Naive thymus-derived CD4-positive, alpha-beta T cell (primary cell): ENCODE measurements at places on chromosomes 4 and X.

GRCh38 chrX:34218063-34218462 lies 85.9 kb upstream of the FAM47A start:
- DNase-seq, result no peak

GRCh38 chrX:9286234-9286633 lies 178.6 kb upstream of the TBL1X start:
- DNase-seq, result no peak

DNA sequence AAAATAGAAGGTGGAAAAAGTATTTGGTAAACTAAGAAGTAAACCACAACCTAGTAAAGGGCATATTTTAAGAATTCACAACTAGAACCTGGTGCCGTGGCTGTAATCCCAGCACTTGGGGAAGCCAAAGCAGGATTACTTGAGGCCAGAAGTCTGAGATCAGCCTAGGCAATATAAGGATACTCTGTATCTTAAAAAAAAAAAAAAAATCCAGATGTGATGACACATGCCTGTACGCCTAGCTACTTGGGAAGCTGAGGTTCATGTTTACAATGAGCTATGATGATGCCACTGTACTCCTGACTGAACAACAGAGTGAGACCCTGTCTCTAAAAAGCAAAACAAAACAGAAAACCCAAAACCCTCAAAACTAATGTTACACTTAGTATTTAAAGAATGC lies 294.9 kb upstream of the ZCCHC13 start:
- no peak for DNase-seq

DNA sequence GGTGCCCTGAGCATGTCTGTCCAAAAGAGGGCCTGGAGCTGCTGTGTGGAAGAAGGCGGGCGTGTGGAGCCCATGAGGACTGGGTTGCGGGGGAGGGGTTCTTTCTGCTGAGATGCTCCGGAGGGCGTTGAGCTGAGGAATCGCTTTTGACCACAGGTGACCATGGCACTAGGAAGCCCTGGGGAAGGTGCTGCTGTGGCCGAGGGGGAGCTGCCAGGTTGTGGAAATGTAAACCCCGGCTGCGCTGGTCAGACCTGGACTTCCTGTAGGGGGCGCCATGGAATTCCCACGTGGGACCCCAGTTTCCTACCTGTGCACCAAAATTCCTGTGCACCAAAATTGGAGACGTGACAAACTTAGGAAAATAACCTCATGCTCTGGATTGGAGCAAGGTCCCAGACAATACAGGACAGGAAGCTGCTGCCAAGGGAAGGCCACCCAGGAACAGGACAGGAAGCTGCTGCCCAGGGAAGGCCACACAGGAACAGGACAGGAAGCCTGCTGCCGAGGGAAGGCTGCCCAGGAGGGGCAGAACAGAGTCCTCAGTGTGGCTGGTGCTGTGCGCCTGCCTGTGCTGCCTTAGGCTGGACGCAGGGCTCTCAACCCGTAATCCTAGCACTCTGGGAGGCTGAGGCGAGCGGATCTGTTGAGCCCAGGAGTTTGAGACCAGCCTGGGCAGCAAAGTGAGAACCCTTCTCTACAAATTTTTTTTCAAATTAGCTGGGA lies 28.4 kb upstream of the UVSSA start:
- no peak for DNase-seq

GRCh38 chr4:108181704-108182103 lies 13.0 kb upstream of the LEF1 start:
- no peak for DNase-seq

DNA sequence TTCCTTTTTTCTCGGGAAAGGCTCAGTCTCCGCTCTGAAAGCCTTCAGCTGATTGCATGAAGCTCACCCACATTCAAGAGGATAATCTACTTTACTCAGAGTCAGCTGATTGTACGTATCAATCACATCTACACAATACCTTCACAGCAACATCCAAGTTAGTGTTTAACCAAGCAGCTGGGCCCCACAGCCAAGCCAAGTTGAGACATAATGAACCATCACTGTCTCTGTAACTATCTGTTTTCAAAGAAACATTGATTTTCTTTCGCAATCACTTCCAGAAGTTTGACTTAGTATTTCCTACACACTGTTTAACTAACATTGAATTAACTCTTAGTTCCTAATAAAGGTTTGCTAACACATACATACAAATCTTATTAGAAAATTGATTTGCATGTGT lies 40.3 kb downstream of the RWDD4 start:
- DNase-seq, result no peak

DNA sequence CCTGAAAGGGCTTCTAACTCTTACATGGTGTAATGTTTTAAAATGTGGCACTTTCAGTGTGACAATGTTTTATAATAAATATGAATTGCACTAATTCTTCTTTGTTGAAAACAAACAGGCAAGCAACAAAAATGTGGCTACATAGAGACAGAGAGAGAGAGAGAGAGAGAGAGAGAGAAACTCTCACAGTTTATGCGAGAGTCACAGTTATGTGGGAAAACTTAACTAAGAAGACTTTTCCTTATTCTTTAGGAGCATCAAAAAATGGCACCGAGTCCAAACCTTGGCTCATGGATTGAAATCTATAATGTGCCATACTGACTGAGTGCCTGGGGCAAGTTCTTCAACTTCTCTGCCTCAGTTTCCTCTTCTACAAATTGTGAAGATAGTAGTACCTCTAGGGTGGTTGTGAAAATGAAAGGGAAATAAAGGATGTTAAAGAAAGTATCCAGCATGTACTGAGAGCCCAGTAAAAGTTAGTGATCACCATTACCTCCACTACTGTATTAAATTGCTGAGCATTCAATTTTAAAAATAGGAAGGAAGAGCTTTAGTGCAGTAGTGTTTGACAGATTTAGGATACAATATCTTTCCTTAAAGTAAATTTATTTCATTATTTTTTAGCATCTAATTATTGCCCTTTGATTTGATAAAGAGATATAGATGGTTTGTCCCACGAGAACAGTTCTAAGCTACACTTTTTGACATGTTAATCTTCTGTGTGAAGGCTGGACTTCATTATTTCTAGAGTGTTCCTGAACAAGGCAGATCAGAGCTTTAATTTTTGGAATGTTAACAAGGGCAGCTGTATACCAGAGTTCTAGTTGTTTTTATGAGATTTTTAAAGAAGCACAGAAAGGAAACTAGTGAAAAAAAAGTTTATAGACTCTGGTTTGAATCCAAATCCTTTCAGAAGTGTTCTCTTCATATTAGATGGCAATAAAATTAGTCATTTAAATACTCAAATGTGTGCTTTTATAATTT lies 187.5 kb upstream of the ANK2 start:
- DNase-seq, result no peak

DNA sequence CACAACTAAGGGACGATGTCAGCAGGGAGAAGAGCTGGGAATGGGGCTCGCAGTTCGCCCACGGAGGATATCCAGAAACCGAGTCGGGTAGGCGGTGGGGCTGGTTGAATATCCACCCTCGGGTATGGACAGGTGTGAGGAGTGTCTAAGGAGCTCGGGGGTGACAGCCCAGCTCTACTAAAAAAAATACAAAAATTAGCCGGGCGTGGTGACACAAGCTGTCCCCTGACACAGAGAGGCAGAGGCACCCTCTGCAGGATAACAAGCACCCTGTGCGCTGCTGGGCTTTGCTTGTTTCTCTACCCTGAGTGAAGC lies 12.2 kb upstream of the ASMTL start:
- DNase-seq, result no peak

DNA sequence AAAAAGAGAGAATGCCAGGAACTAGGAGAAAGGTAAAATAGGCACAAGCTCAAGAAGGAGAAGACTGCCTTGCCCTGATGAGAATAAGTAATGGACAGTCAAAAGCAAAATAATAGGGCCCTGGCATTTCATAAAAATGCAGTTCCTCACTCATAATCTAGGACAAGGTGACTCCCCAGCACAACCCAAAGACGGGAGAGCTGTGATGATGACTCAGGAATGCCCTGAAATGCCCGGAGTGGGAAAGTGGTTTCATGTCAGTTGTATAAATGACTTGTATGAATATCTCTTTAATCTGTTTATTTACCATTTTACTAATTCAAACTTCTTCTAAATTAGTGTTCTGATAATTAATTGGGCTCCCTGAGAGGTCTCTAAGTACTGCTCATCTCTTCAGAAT lies 28.8 kb upstream of the SETD7 start:
- DNase-seq, result no peak

DNA sequence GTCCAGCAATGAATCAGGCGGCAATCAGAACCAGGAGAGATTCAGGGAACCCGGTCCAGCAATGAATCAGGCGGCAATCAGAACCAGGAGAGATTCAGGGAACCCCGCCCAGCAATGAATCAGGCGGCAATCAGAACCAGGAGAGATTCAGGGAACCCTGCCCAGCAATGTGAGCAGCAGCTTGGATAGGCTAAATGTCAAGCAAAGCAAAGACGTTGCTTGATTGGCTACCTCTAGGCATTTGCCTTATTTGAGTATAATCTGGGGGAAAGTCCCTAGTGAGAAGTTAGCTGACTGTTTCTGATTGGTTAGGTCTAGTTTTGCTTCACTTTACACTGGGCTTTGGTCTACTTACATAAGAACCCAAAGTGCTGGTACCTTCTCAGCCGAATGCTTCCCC lies 1212.2 kb upstream of the TENM3 start:
- DNase-seq, result no peak

DNA sequence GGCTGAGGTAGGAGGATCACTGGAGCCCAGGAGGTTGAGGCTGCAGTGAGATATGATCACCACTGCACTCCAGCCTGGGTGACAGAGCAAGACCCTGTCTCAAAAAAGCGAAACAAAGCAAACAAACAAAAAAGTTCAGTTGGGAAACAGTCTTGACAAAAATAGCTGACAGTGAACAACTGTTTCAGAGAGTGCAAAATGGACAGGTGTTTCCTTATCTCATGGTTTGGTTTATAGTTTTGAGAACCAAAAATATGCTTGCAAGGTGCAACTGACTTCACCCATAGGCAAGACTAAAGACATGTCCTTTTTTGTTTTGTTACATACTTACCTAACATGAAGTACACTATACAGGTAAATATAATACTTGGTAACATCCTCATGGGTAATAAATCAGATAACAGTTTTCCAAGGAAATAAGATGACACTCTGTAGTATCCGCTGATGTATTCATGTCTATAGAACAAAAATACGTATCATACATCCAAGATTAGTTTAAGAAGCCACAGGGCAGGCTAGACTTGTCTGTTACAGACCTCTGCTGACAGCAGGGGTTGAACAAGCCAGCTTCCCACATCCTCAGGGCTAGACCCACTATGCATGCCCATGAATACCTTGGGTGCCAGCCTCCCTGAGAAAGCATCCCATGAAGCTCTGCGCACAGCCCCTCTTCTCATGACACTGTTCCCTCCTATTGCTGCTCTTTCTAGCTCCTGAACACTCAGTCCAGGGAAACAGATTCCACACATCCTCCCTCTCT lies 59.3 kb downstream of the ABCG2 start:
- no peak for DNase-seq

DNA sequence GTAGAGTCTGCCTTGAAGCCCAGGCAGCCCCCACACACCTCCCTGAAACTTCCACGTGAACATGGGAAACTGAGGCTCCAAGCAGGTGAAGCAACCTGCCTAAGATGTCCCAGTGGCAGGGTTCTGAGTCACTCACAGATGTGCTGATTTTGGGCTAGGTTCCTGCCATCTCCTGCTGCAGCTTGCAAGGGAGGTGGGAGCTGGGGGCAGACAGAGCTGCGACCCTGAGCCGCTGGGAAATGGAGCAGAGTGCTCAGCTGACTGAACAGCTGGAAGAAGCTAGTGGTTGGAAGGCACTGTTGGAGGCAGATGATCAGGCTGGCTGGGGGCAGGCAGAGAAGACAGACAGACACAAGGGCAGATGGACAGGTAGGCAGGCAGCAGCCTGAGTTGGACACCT lies 3.6 kb upstream of the FATE1 start:
- DNase-seq, result no peak

DNA sequence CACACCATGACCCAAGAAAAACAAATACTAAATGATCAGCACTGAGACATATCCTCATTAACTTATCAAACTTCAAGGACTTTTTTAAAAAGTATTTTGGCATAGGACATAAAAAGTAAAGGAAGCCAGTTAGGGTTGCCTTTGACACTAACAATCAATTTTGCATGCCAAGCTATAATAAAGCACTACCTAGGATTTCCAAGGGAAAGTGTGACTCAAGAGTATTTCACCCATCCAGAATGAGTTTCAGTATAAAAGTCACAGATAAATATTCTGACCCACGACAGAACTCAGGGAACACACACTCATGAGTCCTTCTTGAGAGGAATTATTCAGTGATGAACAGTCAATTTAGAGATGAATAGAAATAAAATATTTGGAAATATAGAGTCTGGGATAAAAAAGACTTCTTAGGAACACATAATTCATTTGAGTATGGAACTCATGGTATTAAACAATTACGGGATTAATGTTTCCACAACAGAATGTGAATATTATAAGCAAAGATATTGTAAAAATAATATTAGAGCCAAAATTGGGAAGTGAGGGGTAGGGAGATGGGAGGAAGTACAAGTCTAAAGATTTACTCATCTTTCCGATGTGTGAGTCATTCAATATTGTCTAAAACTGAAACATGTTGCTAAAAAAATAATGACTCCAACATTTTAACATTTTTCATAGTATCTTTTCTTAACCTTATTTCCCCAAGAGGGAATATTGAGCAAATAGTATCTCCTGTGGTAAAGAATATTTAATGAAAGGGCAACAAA lies 143.5 kb upstream of the LNX1 start:
- DNase-seq, result no peak

DNA sequence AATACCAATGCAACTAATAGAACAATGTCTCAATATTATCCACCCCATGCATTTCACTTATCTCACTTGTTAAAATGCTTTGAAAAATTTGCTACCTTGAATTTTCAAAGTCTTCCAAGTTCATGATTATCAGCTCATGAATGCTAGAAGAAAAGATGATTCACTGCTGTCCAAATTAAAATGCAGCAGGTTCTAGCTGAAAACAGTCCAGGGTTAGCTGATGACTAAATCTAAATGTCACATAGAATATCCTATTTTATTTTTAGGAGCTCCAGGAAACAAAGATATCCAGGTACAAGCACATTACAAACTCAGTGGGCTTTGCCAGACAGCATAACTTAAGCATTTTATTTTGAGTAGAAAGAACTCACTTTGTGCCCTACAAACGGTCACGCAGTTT lies 38.0 kb upstream of the SPARCL1 start:
- no peak for DNase-seq

DNA sequence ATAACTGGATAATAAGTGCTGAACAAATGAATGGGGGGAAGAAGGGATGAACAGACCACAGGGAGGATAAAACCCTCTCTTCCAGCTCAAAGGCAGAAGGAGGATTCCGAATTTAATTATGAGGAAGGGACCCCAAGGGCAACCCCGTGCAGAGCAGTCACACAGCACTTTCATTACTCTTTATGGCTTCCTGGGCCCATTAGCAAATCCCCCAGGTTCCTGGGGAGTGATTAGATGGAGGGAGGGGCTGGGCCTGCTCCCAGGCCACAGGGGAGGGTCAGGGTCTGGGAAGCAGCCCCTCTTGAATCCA lies 67.1 kb downstream of the PPP2R2C start:
- no peak for DNase-seq

GRCh38 chr4:135267148-135267865 lies 1065.7 kb upstream of the PABPC4L start:
- no peak for DNase-seq

DNA sequence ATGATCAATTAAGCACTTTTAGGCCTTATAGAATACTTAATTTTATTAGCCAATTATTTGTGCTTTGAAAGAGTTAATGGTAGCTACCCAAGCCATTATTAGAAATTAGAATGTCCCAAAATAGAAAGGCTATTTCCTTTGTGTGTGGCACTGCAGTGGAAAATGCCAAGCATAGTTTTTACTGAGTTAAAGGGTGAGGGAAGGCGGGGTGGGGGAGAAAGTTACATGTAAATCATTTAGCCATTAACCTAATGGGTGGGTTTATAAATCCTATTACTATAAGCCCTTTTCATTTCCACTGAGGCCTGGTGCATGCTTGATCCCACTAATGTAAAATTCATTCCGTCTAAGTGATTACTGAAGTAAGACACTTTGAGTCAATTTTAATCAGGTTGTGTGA lies 105.8 kb downstream of the POLA1 start:
- DNase-seq, result no peak
